ENCODE measurements at places on chromosomes 12 and 14.

GRCh38 chr12:68113644-68114043 is 45.9 kb downstream of the IFNG start:
- peak; percentile 35 for DNase-seq

- DNase-seq = peak; percentile 77
Observed at GRCh38 chr12:56158926-56159461, 835 bp downstream of the MYL6 start.

GRCh38 chr12:42652048-42652447 is 62.5 kb upstream of the PRICKLE1 start:
- DNase-seq = peak; percentile 7

DNA sequence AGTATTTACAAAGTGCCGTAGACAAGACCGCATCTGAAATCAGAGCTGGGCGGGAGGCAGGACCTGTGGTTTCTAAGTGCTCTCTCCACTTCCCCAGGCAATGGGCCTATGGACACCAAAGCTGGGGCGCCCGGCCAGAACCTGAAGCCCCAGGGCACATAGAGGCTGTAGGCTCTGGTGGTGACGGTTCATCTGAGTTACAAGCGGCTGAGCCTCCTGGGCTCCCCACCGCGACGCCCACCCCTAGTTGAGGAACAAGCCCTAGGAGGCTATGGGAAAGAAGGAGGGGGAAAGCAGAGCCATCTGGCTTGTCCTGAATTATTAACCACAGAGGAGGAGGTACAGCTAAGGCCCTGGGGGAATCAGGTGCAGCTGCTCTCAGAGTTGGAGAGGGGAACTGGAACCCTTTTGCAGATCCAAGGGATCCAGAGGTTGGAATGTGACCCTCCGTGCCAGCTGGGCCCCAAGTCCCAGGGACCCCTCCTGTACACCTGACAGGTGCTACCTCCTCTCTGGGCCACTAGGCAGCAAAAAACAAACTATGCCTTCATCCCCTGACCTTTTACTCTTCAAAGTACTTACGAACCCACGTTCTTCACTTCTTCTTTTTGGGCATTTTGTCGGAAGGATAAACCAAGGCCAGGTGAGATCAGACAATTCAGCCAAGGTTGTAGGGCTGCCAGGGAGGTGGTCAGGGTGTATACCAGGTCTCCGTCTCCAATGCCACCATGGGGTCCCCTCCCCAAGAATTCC is 77.2 kb downstream of the ARL6IP4 start:
- DNase-seq = no peak

DNA sequence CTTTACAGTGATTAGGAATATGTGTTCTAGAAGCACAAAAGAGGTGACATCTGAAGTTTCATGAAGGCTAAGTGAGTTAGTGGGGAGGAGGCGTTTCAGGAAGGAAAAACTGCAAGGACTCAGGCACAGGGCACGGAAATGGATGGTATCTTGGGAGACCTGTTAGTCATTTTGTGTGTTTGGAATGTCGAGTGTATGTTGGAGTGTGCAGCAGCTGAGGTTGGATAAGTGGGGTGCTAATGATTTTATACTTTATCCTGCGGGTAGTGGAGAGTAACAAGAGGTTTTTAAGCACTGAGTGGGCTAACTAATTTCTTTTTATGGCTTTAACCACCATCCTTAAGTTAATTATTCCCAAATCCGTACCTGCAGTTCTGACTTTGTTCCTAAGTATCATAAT is 571.5 kb upstream of the FBXO33 start:
- DNase-seq = no peak

DNA sequence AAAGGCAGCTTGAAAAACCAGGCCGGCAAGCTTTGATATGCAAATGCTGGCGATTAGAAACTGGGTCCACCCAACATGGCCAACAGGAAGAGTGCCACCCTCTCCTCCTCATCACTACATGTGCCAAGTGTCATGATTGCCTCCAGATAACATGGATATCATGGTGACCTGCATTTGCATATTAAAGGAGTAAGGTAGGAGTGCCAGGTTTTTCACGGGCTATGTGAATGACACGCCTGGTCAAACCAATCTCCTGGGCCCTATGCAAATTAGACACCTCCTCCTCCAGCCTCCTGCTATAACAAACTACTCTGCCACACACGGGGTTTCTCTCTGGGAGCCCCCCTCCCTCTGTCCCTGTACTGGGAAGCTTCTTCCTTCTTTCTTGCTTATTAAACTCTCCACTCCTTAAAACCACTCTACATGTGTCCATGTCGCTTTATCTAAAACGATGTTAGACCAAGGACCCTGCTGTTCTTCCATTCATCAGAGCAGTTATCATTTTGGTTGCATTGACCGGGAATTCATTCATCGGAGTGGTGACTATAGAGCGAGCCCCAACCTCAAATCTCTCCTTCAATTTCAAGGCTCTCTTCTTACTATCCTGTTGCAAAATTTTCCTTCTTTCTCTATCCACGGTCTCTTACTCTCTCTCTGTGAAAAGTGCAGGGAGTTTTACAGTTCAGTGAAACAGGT is 27.5 kb downstream of the APOBEC1 start:
- no peak for DNase-seq

DNA sequence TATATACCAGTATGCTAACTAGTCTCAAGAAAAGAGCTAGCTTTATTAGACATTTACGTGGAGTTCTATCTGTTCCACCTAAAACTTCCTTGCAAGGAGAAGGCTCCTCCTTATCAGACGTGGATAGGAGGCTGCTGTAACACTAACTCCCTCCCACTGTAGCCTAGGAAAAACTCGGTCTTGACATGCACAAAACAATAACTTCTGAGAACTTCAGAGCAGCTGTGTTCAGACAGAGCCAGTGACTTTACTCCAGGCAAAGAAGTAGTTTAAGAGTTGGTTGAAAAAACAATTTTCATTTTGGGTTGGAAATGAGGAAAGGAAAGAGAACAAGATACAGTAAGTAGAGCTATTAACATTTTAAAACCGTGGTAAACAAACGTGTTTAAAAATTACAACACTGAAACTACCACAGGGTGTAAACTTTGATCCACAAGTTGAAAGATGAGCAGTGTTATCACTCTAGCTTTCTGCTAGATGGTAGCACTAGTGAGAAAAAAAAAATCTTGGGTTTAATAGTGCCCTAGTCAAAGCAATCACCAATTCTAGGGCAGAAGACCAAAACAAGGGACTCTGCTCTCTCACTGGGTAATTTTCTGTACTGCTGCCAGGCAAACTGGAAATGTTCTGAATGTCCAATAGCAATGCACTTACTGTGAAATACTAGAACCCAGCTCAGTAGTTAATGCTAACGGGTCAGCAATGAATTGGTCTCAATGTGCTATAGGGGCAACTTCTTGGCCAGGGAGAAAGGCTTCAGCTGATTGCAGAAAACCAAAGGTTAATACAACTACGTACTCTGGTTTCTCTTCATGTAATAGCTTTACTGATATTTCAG is 2.4 kb downstream of the ATF7 start:
- peak; percentile 37 for DNase-seq

DNA sequence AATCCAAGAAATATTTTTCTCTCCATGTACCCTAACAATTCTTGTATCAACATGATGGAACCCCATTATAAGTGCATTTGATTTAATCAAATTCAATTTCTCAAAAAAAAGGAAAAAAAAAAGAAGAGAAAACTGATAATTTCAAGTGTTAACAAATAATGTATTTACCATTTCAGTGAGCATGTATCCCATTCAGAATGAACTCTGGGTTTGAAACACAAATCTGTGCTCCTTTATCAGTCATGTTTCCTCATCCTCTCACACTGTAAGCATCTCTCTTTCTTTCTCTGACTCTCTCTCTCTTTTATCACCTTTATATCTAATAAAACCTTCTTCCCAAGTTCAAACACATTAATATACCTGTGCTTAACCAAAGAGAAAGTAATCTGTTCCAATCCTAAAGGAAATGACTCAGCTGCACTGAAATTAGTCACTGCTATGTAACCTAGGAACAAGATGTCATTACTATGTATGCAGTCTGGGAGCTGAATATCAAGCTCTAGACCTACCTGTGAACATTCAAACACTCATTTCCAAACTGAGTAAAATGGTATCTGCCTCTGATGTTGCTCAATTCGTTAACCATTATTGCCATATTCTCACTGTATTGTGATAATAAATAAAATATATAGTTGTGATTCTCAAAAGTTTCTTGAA is 135.0 kb upstream of the LRIG3 start:
- no peak for DNase-seq

GRCh38 chr14:100096656-100097055 is 31.4 kb downstream of the EVL start:
- DNase-seq = no peak

DNA sequence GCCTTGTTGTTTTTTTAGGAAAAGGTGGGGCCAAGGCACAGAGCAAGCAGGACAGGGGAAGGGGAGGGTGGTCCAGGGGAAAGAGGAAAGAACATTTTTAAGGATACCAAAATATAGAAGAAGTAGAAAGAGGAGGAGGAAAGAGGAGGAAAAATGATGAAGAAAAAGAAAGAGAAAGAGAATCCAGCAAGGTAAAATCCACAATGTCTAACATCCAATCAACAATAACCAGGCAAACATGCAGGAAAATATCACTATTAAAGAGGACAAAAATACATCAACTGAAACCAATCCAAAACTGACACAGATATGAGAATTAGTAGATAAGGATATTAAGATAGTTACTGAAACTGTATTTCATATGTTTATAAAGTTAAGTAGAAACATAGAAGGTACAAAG is 7.0 kb upstream of the TMEM120B start:
- DNase-seq = no peak

GRCh38 chr12:130765186-130765659 is 49.1 kb upstream of the RIMBP2 start:
- DNase-seq = peak; percentile 37

- no peak for DNase-seq
Observed at GRCh38 chr12:131747276-131748177, 36.6 kb downstream of the SFSWAP start.

DNA sequence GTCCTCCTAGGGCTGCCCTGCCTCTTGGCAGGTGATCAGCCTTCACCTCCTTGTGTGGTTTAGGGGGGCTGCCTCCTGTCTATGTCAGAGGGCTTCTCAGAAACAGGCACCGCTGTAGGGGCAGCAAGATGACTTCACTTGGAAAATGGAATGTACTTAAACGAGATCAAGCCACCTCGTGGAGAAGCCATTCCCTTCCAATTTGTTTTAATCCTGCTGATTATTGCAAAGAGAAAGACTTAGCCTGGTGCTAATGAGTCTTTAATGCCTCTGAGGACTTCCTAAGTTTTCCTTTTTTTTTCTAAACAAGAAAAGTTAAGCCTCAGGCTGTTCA is 62.3 kb upstream of the RFLNA start:
- no peak for DNase-seq

DNA sequence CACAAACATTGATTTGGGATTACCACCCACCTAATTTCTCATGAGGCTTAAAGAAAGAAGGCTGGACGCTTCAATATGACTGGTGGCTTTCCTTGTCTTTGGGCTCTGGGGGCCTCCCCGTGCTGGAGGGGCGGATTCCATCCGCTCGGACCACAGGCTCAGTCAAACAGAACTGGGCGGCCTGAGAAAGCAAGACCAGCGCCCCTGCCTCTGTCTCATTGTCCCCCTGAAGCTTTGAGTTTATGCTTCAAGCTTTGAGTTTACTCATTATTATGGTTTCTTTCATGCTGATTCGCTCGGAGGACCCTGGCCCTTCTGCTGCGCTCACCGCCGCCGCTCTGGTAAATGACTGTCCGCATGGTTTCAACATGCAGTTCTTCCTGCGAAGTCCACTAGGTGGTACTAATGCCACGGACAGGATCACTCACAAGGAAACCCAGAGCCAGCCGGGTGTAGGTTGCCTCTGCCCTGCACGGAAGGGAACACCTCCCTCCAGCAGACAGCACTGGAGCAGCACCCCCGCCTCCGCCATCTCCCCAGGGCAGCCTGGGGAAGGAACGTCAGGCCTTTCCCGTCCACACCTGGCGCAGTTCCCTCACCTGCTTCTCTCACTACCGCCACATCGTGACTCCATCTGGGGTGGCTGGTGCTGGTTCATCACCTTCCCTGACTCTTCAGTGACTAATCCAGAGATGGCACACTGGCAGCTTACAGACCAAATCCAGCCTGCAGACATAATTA is 13.2 kb upstream of the TIGAR start:
- DNase-seq = peak; percentile 52

- DNase-seq = no peak
Observed at GRCh38 chr14:104082807-104083206, 2.7 kb upstream of the ASPG start.

- no peak for DNase-seq
Observed at GRCh38 chr14:68468437-68469207, 324.2 kb downstream of the ZFP36L1 start.

DNA sequence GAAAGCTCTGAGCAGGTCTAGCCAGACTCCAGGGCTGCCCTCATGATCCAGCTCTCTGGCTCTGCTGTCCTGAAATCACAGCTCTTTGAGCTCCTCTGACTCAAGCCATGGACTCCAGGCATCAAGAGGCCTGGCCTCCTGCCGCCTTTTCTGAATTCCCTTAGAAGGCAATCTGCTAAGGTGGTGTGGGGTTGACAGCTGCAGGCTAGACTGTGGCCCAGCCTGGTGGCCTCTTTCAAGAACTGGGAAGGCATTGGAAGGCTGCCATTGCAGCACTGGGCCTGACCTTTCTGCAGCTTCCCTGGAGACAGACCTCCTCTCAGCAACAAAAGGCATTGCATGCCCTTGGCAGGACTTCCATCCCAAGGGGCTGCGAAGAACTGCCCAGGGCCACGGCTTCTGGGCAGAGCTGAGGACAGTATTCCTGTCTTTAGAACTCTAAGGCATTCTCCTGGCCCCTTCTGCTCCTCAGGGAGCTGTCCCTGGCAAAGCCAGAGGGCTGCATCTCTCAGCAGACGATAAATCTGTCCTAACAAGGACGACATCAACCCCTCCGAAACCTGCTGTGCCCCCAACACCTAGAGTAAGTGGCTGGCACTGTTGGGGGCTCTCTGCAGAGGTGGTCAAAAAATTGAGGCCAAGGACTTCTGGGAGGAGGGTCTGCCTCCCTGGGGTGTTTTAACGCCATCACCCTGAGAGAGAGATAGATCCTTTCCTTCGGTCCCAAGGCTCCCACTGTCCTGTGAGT is 115.6 kb downstream of the RBM19 start:
- no peak for DNase-seq

DNA sequence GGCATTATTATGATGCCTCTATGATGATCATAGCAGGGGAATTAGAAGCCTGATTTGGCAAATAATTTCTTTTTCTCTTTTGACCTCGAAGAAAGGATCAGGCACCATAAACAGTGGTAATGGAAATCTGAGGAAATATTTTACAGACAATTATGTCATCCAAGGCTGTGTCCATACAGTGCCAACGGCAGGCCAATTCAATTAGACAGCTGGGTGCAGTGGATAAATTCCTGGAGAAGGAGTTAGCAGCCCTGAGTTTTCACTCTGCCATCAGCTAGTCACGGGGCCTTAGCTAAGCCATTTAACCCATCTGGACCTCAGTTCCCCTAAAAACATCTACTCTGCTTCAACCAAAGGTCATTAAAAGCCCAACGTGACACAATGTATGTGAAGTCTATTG is 4.1 kb downstream of the TPH2 start:
- no peak for DNase-seq

DNA sequence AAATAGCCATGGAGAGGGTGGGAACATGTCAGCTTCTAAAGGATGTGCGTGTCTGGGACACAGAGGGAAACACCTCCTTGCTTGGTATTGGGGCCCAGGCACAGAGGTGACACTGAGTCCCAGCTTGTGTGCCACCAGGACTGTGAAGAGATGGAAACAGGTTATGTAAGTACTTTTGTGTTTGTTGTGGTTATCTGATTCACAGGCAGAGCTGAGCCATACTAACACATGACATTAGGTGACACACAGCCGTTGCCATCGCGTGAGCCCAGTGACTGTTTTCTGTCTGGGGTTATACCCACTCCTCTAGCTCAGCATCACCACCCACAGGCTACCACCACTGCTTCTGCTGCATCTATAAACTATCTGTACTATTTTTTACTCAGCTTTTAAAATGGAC is 12.1 kb upstream of the FLVCR2 start:
- no peak for DNase-seq
